ENCODE measurements at places on chromosomes 12 and 14.

DNA sequence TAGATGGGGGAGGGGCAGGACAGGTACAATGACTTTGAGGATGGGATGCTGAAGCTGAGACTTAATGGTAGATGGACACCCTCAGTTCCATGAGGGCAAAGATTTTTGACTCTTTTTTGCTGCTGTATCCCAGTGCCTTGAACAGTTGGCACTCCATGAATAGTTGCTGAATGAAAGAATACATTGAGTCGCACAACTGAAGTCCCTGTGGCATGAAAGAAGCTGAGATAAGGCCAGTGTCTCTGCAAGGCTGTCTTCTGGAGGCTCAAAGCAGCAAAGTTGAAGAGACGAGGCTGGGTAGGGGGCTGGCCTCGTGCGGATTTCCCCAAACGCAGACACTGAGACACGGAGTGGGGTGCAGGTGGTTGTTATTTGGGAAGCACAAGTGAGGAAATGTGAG is 179.3 kb downstream of the ADCK1 start:
- DNase-seq: no peak

DNA sequence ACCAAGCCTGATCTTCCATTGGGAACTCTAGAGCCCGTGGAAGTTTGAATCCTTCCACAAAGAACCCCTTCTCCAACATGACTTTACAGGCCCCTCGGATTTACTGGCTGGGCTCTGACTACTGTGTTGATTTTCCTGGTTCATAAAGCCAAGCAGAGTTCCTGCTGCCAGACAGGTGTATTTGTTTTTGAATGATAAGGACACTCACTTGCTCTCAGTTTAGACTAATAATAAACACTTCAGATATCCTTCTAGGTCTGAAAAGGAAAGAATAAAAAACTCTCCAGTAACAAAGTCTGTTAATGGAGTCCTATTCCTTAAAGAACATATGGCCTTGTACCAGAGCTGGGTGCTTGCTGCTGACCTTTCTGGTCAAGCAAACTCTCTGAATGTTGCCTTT is 31.0 kb downstream of the SIX1 start:
- no peak for DNase-seq

DNA sequence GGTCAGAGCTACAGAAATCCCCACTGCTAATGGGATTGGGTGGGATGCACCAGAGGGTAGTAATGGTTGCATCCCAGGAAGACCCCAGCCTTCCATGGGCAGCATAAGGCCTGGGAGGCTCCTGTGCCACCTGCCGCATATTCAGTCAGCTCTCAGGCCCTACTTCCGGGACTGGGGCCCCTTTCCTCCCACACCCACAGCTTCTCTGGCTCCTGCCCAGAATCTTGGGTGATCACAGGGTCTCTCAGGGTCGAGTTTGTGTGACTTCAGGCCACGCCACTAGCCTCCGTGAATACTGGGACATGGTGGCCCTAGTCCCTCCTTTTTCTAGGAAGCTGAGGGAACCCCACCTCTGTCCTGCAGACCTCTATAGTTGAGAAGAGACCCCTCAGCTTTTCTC is 66.8 kb upstream of the RIN3 start:
- DNase-seq: no peak

DNA sequence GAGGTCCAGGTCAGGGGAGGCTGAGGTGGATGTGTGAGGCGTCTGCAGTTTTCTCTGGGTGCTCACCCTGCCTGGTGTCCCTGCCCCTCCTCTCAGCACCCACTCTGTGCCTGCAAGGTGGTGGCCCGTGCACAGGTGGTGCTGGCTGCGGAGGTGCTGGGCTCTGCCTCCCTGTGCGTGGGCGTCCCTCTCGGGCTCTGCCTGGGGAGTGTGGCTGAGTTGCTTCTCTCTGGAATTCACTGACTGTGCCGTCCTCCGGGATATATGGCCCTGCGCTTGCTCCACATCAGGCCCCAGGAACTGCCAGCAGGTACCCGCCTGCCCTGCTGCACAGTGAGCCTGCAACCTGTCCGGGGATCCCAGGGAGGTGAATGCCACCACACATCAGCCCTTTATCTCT is 379.1 kb downstream of the TMEM121 start:
- no peak for DNase-seq

DNA sequence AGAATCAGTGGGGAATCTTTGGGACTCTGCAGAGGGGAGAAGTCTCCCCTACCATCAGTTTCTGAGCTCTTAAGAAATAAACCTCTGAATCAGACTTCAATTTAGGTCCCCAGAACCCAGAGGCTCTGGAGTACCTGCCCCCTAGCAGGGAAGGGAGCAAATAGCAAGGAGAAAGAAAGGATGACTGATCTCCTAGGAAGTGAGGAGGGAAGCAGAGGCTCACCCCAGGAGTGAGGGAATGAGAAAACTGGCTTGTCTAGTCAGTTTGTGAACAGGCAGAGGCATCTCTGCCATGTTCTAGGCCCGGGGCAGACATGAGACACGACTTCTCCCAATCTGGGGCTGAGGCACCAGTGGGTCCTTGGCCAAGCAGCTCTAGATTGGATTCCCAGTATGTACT is 24.3 kb upstream of the SMUG1 start:
- DNase-seq: no peak

- no peak for DNase-seq
These were observed 41.5 kb downstream of the BCL11B start for GRCh38 chr14:99230208-99231151.

DNA sequence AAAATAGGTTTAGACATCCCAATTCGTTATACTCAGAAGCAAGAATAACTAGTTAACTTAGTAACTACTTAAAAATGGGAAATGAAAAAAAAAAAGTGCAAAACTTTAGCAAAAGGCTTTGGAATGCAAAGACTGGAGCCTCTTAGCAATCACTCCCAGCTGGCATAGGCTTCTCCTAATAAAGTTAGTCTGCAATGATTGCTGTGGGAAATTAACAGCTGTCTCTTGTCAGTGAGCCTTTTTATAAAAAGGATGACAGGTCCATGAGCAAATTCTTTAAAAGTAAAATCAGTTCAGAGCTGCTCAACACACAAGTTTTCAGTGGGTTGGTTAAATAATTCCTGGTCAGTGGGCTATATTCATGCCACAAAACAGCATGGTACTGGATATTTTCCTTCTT is 7.4 kb upstream of the SYCP3 start:
- no peak for DNase-seq

DNA sequence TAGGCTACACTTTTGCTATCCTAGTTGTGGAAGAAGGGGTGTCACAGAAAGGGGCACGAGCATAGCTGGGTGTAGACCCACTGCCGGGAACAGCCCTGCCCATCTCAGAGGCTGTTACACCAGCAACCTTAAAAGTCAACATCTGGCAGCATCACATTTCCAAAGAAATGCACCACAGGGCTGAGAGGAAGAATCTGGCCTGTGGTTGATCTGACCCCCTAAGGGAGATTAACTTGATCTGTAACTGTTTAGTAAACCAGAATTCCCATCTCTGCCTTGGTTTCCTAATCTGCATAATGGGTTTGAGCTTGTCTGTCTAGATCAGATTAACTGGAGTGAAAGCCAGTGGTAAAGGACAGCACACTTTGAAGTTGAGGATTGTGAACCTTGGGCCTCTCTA is 1.3 kb downstream of the LRP1-AS start:
- no peak for DNase-seq

- DNase-seq: no peak
These were observed 71.4 kb downstream of the GNS start for GRCh38 chr12:64687816-64688215.

- DNase-seq: no peak
These were observed 112.3 kb upstream of the DNM1L start for GRCh38 chr12:32566663-32567295.

GRCh38 chr12:103705927-103706326 is 118.9 kb downstream of the STAB2 start:
- no peak for DNase-seq

DNA sequence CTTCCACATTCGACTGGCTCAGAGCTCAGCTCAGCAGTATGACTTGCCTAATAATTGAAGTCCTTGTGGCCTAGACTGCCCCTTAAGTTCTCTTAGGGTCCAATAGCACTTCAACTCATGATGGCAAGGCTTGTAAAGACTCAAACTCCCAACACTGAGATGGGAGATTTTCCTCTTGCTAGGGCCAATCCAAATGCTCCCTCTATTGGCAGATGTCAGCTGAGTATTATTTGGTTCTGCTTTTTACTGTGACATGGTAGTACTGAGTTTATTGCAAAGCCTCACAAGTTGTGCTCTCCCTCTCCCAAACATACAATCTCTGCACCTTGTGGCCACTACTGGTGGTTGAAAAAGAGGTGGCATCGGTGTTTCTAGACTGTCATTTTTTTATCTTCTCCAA is 164.2 kb downstream of the ALG10 start:
- DNase-seq: no peak

DNA sequence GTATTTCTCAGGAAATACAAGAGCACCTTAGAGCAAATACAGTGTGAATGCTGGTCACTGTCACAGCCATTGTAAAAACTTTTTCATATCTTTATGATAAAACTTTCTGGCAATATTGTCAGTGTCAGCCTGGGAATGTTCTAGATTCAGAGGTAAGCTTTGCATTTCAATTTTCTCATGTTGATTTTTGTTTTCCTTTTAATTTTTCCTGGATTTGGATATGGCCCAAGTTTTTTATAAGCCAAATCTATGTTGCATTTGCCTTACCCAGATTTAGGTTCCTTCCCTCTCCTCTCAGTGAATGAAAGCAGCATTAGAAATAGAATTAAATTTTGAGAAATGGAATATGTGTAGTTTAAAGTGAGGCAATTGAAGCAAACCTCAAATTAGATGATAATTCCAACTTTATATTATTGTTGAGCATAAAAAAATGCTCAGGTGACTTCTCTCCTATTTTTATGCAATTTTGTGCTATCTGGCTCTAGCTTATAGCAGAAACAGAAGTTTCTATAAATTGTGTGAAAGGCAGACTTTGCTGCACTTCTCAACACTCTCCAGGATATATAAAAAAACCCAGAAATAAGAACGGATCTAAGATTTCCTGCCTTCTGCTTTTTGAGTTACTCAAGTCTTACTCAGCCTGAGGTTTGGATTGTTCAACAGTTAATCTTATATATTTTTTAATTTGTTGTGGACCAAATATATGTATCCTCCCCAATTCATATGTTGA is 368.2 kb upstream of the PRICKLE1 start:
- DNase-seq: no peak

DNA sequence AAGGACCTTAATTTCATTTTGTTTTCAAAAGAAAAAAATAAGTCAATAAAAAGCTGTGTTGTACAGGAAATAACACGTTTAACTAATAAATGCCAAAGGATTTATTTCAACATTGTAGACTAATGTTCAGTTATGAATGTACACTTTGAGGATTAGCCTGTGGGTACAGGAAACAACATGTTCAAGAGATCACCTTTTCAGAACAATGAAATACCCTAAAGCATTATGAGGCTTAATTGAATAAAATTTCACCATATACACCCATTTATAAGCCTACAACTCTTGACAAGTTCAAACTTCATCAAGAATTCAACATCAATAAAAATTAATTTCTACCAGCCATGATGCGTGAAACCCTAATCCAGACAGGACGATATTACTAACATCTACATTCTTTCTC is 56.6 kb upstream of the SLC6A15 start:
- DNase-seq: no peak

- DNase-seq: no peak
These were observed 325.0 kb downstream of the CCER1 start for GRCh38 chr12:90630006-90630405.

GRCh38 chr12:77940567-77940966 is 109.9 kb downstream of the NAV3 start:
- no peak for DNase-seq

GRCh38 chr12:77742631-77743030 is 88.1 kb upstream of the NAV3 start:
- no peak for DNase-seq

- no peak for DNase-seq
These were observed 19.7 kb upstream of the CKAP4 start for GRCh38 chr12:106267535-106267934.

DNA sequence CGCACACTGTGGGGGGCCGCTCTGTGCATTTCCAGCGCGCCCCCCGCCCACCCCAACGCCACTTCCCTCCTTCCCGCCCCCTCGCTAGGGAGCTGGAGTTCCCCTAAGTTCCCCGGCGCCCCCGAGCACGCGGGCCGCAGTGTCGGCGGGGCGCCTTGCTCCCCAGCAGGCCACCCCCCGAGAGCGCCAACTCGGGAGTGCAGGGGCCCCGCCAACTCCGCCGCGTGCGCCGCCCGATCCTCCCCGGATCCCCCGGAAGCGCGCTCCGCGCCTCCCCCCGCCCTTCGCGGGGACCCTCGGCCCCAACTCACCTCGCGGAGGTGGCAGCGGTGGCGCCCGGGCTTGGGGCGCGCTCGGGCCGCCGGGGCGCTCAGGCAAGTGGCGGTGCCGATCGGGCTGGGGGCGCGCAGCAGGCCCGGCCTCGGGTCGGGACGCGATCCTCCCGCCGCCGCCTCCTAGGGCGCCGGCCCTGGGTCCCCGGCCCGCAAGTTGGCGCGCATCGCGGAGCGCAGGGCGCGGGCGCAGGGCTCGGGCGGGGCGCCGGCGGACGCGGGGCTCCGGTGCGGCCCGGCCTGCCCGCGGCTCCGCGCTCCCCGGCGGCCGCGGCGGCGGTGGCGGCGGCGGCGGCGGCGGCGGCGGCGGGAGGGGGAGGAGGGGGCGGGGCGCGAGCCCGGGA is at the start of gene NCOR2:
NCOR2 (minus strand) TSS at position 616 of the 676 bp plus-strand sequence. CDS start 72,361 bp downstream, outside the sequence.
- peak; percentile 23 for DNase-seq

DNA sequence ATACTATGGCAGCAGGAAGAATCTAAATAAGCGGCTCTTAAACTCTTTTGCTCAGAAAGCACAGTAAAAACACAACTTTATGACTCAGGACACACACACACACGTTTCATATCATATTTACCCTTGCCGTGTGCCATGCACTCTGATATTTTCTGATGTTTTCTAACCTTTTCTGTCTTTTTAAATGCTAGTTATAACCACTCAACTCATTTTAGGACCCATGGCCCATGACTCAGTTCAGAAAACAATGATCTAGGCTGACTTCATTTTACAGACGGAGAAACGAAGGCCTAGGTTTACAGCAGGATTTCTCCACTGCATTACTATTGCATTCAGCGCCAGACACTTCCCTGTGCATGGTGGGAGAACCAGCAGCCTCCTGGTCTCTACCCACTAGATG is 9.1 kb downstream of the VWF start:
- DNase-seq: no peak

DNA sequence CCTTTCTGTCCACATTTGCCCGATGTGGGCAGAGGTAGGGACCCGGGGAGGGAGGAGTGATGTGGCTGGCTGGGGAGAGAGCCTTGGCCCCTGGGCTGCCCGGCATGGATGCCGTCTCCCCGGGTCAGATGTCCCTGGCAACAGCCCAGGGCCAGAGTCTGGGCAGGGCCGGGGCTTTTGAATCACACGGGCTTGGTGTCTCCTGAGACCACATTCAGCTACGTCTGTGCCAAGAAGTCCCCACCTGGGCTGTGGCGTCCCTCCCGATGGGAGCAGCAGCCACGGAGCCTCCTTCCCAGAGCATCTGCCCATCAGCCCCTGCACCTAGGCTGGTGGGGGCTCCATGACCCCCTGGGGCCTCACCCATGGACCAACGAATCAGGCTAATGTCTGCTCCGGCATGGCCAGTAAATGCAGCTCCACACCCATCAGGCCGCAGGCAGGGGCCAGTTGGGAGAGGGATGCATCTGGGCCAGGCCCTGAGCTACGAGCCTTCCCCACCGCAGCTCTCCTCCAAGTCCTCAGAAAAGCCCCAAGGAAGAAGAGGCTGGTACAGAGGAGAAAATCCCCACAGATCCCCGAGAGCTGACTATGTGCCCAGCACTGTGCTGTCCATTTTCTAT is 109.4 kb downstream of the RFLNA start:
- no peak for DNase-seq

- no peak for DNase-seq
These were observed 141.2 kb upstream of the C14orf180 start for GRCh38 chr14:104438166-104438887.

Data from HL-60 (cell line).